Right lung (tissue), 10 donors: ENCODE measurements at places on chromosomes 3 and 15.

- no peak for DNase-seq
Measured at GRCh38 chr15:37099319-37100108, 835 bp downstream of the MEIS2 start.

GRCh38 chr15:23497710-23498111 lies 50.7 kb upstream of the GOLGA6L2 start:
- DNase-seq: peak; percentile 5

GRCh38 chr3:151568184-151568583 lies 107.3 kb upstream of the IGSF10 start:
- DNase-seq: no peak

DNA sequence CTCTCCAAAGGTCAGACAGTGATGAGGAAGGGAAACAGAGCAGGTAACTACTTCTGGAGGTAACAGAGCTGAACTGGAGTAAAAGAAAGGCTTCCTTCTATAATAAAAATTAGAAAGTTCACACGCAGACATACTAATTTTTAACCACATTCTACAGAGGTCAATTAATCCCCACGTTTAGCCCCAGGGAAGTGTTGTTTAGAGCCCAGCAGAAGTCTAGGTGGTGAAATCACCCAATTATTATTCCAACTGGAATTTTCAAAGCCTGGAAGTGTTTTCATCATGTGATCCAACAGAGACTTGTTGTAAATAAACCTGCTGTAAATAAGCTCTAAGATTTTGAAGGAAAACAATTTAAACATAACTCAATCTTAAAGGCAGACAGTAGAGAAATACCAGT lies 6.8 kb downstream of the ALDH1A2 start:
- no peak for DNase-seq

- DNase-seq: peak; percentile 14
Measured at GRCh38 chr3:38031022-38031994, 1.9 kb upstream of the PLCD1 start.

GRCh38 chr15:94122516-94122915 lies 108.8 kb upstream of the MCTP2 start:
- DNase-seq: no peak

DNA sequence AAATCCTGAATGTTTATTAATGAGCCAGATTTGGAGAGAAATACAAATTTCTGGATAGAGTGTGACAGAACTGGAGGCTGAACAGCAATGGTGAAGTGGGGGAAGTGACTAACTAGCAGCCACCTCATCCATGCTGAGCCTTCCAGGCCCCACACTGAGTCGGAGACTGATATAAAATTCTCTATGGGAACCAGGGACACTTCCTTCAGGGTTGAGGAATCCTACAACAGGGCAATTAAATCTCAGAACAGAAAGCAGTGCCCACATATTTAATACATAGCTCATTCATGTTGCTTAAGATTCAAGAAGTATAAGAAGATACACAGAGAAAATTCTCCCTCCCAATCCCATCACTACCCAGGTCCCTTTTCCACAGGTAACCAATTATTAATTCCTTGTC lies 49.3 kb downstream of the HACD2 start:
- no peak for DNase-seq

DNA sequence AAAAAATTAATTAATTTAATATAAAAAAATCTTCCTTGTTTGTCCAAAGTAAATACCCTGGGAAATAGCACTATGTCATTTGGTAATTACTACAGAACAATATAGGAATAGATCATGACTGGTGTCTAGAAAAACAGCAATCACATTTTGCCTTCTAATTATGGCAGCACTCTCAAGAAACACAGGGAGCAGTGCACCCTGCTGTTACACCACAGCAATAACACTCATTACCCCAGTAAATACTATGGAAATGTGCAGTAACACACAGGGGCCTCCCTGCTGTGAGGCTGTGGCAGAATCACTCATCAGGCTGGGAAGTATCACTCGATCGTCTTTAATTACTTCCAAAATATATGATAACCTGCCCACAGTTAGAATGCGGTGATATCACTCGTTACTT lies 646.0 kb downstream of the TUSC7 start:
- DNase-seq: no peak

DNA sequence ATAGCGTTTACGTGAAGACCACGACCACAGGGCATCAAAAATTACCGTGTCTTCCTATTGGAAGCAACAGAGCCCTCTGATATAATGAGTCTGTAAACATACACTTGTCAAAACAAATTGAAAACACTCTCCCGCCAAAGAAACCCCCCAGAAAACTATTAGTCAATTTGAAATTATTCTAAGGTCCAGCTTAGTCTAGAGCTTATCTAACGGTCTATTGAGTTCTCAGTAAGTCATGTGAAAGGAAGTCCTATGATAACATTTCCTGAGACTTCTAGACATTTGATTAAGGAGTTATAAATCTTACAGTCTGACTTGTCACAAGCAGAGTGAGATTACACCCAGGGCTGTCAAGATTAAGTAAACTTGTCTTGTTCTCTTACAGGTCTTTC lies 356.3 kb downstream of the FOXP1 start:
- no peak for DNase-seq

GRCh38 chr3:10021856-10022775 lies 4.1 kb upstream of the FANCD2 start:
- DNase-seq: no peak

DNA sequence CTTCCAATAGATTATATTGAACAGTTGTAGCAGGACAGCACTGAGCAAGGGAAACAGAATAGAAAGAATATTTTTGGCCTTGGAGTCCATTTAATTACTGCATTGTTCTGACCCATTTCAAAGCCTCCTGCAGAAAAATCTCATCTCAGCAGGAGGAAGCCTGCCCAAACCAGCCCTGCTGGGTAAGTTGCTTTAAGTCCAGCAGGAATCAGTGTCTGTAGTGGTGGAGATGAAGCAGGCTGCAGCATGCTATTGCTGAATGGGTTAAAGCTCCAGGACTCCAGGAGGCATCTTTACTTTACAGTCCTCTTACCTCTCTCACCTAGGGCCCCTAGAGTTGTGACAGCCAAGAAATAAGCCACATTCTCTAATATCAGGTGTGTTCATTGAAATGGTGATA lies 380.3 kb upstream of the THBS1 start:
- DNase-seq: no peak

DNA sequence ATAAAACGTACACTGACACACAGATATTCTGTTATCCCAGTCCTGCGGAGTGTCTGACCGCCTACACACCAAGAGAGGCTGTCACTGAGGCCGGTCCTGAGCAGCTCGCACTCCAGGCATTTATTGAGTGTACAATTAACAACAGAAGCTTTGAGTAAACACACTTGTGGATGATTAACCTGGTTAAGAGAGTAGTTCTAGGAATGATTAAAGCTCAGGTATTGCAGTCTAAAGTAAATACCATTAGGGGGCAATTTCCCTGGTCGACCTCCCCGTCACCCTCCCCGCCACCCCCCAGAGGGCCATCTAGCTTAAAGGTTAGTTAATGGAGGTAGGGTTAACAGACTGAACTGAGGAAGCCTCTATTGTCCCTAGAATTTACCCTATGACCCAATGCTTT lies 1278.5 kb downstream of the NSUN3 start:
- no peak for DNase-seq

- DNase-seq: no peak
Measured at GRCh38 chr3:70250492-70250891, 61.9 kb downstream of the MDFIC2 start.

- no peak for DNase-seq
Measured at GRCh38 chr3:99330281-99330680, 308.1 kb upstream of the COL8A1 start.

DNA sequence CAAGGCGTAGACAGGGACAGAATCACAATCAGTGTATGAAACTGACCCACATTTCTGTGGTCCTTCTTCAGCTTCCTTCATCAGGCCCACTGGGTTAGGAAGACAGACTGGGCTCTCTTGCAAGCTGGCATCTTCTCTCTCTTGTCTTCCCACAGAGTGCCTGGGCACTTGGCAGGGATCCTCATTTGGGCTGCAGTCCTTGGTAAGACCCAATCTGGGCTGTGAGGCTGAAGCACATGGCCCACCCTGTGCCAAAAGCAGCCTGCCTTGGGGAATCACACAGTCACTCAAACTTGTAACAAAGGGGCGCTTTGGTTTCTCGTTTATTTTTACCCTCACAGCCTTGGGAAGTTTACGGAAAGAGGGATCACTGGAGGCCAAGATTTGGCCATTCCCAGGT lies 8.2 kb upstream of the EPHB3 start:
- DNase-seq: no peak
